ENCODE measurements at places on chromosomes 7 and 10.

DNA sequence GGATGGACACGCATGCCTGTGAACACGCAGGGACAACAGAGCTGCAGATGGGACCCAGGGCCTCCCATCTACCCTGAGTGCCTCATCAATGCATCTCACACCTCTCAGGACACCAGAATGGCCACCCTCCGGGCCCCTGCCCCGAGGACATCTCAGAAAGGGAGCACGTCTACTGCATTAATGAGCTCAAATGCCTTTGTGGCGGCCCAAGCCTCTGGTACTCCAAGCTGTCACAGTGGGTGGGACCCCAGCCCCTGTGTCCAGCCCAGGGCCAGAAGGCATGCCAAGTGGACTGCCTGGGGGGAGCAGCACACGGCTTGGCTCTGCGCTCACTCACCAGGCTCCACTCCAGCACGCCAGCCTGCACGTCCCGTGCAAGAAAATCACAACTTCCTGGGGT lies 52.0 kb downstream of the TCERG1L start:
- DNase-seq, result no peak

DNA sequence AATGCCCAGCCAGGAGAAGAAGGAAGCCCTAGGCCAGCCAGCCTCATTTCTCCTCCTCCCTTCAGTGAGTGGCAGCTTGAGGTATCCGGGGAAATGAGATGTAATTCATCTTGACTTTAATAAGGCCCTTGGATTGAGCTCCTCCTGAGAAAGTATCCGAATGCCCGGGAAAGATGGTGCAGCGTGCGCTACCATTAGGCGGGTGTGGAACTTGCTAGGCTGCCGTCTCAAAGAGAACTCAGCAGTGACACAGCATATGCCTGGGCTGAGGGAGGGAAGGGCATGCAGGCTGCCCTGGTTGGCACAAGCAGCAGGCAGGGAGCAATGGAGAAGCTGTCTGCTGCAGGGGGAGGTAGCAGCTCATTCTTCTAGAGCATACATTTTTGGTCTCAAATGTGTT lies 659.8 kb upstream of the FOXK1 start:
- no peak for DNase-seq

DNA sequence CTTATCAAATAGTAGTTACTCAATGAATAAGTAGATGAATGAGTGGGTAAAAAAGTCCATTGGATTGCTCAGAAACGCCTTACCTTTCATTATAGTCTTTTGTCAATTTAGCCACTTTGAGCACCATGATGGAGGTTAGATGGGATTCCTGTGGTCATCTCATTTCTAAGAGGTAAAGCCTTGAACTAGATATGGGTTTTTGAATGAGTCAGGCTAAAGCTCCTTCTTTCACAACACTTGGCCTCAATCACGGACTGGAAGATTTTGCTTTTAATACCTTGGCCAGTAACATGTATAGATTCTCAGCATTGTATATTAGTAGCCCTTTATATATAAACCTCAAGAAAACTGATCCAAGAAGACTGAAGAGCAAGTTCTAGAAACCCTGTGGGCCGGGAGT lies 99.7 kb upstream of the CCDC6 start:
- DNase-seq, result no peak

- DNase-seq, result no peak
Observed at GRCh38 chr7:134289841-134290240, 26.9 kb downstream of the SLC35B4 start.

GRCh38 chr10:69996611-69997010 lies 56.0 kb upstream of the MACROH2A2 start:
- DNase-seq, result no peak
